CD8-positive, alpha-beta T cell (primary cell): ENCODE measurements at places on chromosomes 1 and 21. TPM values are rescaled to one million over a fixed set of nuclear protein-coding genes. Genes with fewer than 3 reads are reported as not detected.

Gene GNAT2
- total RNA-seq: not detected

Gene HMCN1
- 0.03 TPM for total RNA-seq

Gene HCN3
- total RNA-seq: 1.3 TPM

Gene MMEL1
- 1.4 TPM for total RNA-seq

Gene KCNJ9
- total RNA-seq: not detected

Gene PIGR
- not detected for total RNA-seq

Gene CD53
- 213 TPM for total RNA-seq

Gene AZIN2
- total RNA-seq: 4.1 TPM

Gene CYYR1
- total RNA-seq: not detected

Gene WNT2B
- total RNA-seq: 0.47 TPM

Gene ZNF436
- total RNA-seq: 3.9 TPM

Gene SOAT1
- total RNA-seq: 34.9 TPM

Gene C1orf116
- 0.31 TPM for total RNA-seq

Gene NTNG1
- not detected for total RNA-seq

Gene EXTL1
- total RNA-seq: 0.08 TPM

Gene C1orf185
- total RNA-seq: not detected

Gene GPR153
- 0.65 TPM for total RNA-seq

Gene TMEM50A
- 103 TPM for total RNA-seq

- no peak for DNase-seq
Measured at GRCh38 chr21:31973402-31973944, 100.7 kb downstream of the HUNK start.

GRCh38 chr1:48208251-48208650, 14.3 kb upstream of the SLC5A9 start:
- DNase-seq: no peak

- DNase-seq: no peak
Measured at GRCh38 chr1:160774886-160775719, 20.9 kb upstream of the LY9 start.

DNA sequence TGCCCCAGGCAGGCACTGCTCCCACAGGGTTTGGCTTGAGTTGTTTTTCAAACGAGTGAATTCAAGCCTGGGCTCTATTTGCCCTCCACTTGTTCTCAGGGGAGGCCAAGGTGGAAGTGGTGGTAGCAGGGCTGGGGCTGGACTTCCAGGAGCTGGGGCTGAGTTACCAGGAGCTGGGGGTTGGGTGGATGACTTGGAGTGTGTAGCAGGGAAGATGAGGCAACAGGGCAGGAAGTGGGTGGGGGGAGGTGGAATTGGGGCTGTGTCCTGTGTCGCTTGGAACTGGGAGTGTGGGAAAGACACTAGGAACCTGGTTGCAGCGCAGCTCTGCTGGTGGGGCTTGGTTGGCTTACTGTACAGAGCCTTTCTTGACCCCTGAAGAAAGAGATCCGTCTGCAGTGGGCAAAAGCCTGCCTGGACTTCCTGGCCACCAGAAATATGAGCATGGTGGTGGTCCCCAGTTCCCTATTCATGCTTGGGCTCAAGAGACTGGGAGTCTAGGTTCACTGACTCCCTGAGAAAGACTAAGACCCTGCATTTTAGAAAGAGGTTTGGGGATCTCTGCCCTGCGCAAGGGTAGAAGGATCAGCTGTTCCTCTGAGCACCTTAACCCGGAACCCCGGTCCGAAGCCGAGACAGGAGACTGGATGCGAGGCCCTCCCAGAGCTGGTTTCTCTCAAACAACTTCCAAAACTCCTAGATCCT, 3.1 kb downstream of the TFAP2E start:
- no peak for DNase-seq

- no peak for DNase-seq
Measured at GRCh38 chr1:109978761-109979488, 5.6 kb upstream of the AHCYL1 start.

DNA sequence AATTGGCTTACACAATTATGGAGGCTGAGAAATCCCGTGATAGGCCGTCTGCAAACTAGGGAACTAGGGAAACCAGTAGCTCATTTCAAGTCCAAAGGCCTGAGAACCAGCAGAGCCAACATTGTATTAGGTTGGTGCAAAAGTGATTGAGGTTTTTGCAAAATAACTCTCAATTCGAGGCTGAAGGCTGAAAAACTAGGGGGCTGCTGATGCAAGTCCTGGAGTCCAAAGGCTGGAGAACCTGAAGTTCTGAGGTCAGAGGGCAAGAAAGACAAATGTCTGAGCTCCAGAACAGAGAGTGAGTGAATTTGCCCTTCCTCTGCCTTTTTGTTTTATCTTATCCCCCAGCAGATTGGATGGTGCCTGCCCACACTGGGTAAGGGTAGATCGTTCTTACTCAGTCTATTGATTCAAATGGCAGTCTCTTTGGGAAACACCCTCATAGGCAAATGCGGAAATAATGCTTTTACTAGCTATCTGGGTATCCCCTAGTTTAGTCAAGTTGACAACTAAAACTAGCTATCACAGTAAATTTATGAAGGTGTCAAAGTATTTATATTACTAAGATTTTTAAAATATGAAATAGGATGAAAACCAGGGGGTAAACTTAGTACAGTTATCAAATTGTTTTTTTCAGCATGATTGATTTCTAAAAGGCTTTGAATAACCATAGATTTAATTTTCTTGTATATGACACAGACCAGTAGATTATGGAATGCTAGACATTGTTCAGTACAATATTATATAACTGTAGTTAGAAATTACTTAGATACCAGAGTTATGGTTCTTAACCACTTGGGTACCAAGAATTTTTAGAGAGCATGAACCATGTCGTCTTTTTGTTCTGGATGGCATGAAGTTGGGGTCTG, 15.4 kb downstream of the RABGAP1L start:
- DNase-seq: no peak

DNA sequence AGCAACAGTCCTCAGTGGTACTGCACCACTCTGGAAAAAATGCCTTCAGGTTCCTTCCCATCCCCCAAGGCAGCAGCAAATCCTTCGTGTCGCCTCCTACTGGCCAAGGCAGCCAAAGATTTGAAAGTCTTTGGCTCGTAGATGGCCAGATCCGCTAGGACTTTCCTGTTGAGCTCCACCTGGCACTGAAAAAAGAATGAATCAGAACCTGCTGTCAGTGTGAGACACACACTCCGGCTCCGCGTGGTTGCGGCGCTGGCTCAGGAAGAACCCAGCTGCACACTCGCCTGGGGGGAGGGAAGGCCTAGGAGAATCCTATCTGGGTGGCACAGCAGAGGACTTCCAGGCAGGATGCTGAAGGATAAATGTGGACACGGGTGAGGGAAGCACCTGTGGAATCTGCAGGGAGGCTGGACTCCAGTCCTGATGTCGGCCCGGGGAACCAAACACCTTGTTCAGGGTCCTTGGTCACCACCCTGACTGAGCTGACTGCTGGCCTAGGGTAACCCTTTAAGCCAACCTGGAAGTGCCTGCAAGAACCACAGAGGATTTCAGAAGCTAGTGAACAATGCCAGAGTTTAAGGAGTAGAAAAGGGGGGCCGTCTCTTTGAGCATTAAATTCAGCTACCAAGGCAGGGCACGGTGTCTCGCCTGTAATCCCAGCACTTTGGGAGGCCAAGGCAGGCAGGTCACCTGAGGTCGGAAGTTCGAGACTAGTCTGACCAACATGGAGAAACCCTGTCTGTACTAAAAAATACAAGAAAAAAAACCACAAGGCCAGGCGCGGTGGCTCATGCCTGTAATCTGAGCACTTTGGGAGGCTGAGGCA, 3.2 kb upstream of the CCNL2 start:
- DNase-seq: no peak

DNA sequence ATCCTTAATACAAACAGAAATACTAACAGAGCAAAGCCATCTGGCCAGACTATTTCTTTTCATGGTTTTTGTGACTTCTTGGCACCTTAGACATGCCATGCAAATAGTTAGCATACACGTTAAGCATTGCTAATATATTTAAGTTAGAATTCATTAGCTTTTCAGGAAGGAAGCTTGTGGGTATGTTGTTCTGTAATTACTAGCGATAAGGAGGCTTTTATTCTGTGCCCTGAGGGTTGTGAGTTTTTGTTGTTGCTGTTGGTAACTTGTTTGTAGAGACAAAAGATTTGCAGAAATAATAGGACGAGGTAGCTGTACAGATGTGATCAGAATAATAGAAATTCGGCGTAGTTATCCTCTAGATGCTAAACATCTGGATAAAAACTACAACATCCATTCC, 305.3 kb downstream of the TM2D1 start:
- DNase-seq: no peak

DNA sequence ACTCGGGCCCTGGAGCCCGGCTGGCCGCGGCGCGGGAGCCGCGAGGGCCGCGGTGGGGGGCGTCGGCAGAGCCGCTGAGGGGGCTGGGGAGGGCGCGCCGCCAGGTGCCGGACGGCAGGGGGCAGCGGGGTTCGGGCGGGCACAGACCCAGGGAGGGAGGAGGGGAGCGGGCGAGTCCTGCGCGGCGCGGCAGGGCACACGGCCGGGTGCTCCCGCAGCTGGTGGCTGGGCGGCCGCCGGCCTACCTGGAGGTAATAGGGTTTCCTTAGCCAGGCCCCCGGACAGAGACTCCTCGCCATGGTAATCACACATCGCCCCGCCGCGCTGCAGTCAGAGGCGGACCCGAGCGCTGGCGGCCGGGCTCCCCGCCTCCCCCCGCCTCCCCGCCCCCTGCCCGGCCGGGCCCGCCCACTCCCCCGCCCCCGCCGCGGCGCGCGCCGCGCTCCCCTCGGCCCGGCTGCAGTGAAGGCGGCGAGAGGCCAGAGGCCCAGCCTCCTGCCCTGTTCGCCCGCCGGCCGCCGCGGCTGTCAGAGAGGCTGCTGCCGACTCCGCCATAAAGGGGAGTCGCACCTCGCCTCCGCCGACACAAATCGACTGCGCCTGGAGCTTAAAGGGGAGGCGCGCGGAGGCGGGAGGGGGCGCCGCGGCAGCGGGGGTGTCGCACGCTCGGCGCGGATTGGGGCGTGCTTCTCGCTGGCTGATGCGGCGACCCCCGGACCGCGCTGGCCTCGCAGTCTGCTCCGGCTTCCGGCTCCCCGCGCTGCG, at the start of gene DIPK1A:
DIPK1A (minus strand) TSS at position 332 of the 765 bp plus-strand sequence; CDS start at position 299, 33 bp downstream.
- DNase-seq: peak; percentile 90

GRCh38 chr1:23168079-23168444, 594 bp downstream of the LUZP1 start:
- peak; percentile 27 for DNase-seq

- DNase-seq: no peak
Measured at GRCh38 chr1:9621032-9621431, 30.5 kb upstream of the PIK3CD start.

GRCh38 chr1:229114850-229115365, 156.0 kb upstream of the RAB4A start:
- no peak for DNase-seq

GRCh38 chr21:15122241-15122640, 57.4 kb upstream of the NRIP1 start:
- no peak for DNase-seq

- no peak for DNase-seq
Measured at GRCh38 chr1:93007941-93008577, 46.8 kb upstream of the DIPK1A start.

DNA sequence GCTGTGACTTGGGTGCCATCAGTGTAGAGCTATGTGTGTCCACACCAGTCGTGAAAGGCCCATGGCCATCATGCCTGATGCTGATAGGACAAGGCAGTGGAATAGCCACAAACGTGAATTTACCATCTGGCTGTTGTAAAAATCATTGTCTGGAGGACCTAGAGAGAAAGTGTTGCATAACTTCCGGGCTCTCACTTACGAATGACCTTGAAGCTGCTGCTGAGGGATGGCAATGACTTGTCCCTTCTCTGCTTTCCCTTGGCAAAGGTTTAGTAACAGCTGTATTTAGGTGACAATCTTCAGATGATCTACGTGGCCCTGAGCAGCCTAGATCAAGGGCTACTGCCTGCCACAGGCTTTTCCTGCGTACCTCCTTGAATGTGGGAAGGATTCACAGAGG, 5.8 kb downstream of the ATP1B1 start:
- no peak for DNase-seq

GRCh38 chr1:244325056-244325758, 126.5 kb downstream of the ADSS2 start:
- DNase-seq: peak; percentile 77

- peak; percentile 72 for DNase-seq
Measured at GRCh38 chr21:42164064-42164789, 54.7 kb upstream of the ABCG1 start.

GRCh38 chr1:24289937-24290595, 29.1 kb upstream of the GRHL3 start:
- no peak for DNase-seq

- DNase-seq: no peak
Measured at GRCh38 chr1:194866153-194866552, 1679.7 kb upstream of the B3GALT2 start.

DNA sequence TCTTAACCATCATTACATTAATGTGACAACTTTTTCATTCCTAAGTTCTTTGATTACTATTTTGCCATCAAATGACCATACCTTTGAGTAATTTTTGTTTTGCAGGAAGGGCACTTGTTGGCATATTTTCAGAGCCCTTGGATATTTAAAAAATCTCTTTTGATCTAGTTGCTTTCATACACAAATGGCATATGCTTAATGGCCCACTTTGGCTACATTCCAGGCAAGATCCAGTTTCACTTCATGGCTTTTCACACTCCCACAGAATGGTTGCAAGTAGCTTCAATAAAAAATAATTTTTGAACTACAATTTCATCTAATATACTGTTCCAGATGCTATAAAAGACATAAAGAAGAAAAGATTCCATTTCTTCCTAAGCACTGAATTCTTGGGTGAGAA, 18.1 kb downstream of the ADAM30 start:
- DNase-seq: no peak

- no peak for DNase-seq
Measured at GRCh38 chr1:10932088-10932487, 80.4 kb upstream of the TARDBP start.

DNA sequence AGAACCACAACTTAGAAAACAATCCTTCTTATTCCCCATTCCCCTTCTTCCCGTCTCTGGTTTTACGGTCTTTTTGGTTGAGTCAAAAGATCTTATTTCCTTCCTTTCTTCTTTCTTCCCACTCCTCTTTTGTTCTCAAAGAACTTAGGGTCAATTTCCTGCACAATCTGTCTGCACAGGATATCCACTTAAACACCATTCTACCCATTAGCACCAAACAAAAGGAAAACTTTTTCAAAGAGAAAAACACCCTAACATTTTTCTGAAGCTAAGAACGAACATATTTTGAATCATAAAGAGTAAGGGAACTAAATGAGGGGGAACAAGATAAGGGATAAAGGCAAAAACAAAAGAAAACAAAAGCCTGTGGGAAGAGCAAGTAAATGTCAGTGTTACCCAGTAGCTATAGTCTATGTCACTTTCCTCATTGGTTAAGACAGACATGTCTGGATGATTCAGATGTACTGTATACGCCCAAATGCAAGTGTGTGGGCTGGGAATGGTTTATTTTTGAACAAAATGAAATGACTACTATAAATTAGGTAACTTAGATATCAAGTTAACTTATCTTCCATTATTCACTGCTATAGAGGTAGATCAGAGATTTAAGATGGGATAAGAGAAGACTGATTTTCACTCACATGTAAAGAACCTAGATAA, 59.9 kb downstream of the TOR3A start:
- DNase-seq: no peak

DNA sequence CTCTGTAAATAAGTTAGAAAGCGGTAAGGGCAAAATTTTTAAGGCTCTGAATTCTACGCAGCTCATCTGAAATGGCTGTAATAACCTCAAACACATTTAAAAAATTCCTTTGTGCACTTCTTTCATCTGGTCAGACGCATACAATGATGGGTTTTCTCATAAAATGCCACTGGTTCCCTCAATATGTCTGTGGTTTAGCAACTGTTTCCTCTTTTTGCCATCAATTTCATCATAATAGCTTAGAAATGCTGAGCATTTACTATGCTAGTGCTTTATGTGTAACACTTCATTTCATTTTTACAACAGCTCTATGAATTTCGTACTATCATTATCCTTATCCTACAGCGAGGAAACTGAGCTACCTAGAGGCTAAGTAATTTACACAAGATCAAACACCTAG, 35.3 kb upstream of the DMRTA2 start:
- DNase-seq: no peak
